ENCODE measurements at places on chromosomes 16 and 17.
A peak's percentile ranks its signal among the peaks of the same experiment; 100 is the strongest.

DNA sequence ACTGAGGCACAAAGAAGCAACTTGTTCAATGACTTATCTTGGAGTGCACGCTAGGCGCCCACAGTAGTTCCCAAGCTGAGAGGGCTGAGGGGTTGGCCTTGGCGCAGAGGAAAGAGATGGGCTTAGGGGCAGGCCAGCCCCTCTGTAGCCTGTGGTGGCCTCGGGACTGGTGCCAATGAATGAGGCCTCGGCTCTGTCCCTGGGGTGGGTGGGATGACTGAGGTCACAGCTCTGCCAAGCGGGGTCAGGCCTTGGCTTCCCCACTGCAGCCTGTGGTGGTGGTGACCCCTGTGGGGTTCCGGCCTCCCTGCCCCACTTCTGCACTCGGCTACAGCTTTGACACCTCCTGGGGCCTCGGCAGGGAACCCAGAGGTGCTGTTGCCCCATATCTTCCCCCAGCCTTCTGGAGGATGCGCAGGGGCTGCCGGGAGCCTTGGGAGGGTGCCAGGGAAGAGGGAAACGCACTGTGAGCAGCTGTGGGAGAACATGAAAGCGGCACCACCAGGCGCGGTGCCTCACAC lies 46.0 kb downstream of the BEAN1 start:
- no peak for DNase-seq

DNA sequence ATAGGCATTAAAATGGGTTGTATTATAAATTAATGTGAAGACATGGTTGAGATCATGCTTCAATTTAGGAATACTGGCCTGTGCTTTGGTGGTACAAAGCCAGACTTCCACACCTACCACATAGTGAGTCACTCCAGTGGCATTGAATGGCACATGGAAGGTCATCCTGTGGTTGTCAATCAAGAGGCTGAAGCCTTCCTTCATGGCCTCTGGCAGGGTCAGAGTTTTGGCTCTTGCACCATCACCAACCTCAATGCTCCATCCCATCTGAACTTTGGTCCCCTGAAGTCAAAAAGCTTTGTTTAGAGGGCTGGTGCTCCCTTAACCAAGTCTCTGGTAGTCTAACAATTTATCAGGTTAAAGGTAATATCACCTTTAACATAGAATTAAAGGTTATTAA lies 6.1 kb downstream of the ZP2 start:
- no peak for DNase-seq

DNA sequence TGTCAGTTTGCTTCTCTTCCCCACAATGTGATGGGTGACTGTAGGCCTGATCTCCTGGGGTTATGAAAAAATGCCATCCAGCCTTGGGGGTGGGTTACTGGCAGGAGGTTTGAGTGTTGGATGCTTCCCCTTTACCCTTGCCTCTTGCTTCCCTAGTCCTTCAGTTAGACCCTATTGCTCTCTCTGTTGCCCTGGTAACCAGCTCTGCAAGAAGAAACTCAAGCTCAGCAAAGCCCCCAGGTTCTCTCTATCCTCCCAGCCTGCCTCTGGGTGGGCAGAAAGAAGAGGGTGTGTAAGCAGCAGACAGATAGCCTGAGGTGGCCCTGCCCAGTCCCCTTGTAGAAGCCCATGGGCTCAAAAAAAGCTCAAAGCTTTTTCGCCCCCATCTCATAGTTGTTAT lies 2.8 kb upstream of the RAPGEFL1 start:
- no peak for DNase-seq

DNA sequence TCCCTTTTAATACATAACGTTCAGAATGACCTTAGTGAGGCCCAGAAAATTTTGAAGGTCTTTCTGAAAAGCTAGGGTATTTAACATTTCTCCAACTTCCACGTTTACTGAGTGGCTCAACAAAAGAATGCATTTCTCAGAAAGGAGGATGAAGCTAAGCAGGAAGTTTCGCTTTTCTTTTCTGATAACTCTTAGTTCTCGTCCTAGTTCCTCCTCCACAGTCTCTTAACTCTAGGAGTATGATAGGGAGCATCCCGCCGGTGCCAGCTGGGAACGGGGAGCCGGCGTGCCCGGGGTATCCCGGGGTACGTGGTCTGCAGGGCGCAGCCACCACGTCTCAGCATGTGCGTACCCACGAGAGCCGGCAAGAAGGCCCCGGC lies 363 bp downstream of the KARS1 start:
- no peak for DNase-seq

DNA sequence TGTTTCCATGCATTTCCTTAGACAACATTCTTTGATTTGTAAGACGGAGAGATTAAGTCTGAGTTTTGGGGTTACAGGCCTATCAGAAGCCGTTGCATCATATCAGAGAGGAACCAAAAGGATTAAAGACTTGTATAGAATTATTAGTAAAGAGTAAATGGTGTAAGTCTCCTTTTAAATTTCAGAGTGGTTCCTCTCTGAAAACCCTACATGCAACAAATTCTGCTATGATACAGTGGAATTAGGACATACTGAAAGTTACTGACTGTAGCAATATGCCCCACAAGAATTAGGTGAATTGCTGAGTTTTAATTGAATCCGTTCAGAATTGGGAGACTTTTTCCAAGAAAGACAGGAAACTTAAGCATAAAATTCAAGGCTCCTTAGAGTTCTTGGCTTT lies 221.6 kb downstream of the FTO start:
- DNase-seq, result no peak

- peak; percentile 72 for DNase-seq
Observed at GRCh38 chr17:28317966-28318758, 838 bp upstream of the TMEM97 start.

DNA sequence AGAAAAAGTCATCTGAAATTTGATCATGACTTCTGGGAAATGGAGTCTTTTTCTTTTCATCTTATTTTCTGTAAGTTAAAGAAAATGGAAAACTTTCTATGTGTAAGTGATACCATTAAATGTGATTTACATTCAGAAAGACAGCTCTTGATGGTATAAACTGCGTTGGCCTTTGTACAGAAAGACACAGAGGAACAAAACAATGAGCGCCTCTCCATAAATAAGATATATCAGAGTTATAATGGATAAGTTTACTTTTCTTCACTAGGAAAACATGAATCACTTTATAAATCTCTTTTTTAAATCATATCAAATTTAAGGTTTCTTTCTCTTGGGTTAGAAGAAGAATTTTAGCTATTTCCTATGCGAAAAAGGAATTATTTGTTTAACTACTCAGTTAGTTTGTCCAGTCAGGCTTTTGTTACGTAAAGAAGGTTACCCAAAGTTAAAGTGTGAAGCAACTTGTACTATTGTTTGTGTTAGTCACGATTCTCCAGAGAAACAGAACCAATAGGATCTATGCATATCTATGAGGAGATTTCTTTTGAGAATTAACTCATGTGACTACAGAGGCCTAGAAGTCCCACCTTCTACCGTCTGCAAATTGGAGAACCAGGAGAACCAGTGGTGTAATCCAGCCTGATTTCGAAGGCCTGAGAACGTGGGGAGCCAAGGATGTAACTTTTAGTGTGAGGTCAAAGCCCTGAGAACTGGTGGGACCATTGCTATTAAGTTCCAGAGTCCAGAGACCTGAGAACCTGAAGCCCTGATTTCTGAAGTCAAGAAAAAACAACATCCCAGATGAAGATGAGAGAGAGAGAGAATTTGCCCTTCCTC lies 295.4 kb upstream of the KCNJ16 start:
- DNase-seq, result no peak

- no peak for DNase-seq
Observed at GRCh38 chr17:59405944-59406705, 74.7 kb downstream of the YPEL2 start.

DNA sequence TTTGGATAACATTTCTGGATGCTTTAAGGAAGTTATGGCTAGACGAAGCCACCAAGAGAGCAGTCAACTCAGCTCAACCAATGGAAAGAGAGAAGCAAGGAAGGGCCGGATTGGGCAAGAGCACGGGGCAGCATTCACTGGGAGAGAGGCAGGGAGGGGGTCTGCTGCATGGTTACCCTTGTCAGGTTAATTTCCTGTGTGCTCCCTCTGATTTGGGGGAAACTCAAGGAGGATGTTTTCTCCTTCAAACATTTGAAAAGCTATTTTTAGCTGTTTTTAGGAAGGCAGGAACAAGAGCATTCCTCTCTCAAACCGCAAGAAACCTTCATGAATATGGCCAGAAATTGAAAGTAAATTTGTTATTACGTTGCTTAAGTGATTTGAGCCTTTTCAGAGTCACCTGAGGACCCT lies 118.5 kb upstream of the ZFHX3 start:
- DNase-seq, result no peak

- DNase-seq, result peak; percentile 79
Observed at GRCh38 chr17:62824290-62825131, 16.4 kb upstream of the MARCHF10 start.

DNA sequence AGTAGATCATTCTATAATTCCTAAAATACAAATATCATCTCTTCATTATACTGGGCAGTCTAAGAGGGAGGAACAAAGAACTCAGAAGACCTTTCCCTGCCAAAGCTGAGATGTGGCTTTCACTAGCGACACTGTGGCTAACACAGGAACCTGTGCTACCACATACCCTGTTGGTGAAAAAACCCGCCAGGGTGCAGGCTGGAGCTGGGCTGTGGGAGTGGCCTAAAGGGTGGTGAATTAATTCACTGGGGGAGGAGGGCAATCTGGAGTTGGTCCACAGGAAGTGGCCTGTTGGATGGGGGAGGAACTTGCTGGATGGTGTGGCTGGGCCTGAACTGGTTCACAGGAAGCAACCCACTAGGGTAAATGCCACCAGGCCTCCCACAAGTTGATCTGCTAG lies 7.4 kb downstream of the ZNF594 start:
- DNase-seq, result no peak

- no peak for DNase-seq
Observed at GRCh38 chr17:8800656-8801055, 1.5 kb upstream of the MFSD6L start.
